ENCODE measurements at places on chromosomes 7 and 10.

- DNase-seq: no peak
These were observed 30.2 kb downstream of the TAS2R16 start for GRCh38 chr7:122965306-122965705.

- DNase-seq: no peak
These were observed 178.5 kb downstream of the PTPRN2 start for GRCh38 chr7:158409120-158409519.

- no peak for DNase-seq
These were observed 108.6 kb downstream of the NSUN6 start for GRCh38 chr10:18542832-18543231.

DNA sequence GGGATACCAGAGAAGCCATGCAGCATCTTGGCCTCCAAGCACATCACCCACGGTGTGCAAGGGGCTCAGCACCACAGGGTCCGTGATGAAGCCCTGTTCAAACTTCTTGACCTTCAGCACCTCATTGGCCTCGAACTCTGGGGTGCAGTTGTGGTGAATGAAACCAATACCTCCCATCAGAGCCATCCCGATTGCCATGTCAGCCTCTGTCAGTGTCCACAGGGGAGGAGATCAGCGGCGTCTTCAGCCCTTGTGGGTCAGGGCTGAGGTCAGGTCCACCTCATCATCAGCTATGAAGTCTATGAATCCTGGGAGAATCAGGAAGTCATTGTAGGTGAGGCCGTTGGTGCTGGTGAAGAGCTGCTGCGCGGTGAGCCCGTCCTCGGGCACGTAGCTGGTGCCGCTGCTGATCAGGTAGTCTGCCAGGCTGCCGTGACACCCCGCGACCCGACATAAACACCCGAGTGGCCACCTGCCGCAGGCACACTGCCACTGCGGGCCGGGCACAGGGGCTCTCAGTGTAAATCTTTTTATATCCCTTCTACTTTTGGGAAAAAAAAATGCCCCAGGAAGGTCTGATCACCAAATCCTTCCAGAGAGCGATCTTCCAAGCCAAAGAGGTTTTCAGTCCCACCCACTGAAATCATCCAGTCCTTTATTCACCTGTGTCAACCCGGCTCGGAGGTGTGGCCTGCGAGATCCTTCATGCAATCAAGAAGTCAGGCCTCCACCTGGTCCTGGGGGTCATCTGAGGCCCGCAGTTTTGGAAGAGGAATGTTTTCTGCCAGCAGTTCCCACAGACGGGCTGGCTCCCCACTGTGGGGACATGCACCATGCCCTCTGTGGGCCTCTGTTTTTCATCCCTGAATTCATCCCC, 144.1 kb upstream of the KCNMA1 start:
- DNase-seq: no peak

GRCh38 chr7:23277359-23277989, 21.7 kb upstream of the MALSU1 start:
- DNase-seq: no peak

GRCh38 chr7:16708511-16708910, 45.0 kb upstream of the TSPAN13 start:
- DNase-seq: no peak

Measured in omental fat pad (tissue), 4 donors.